Upper lobe of left lung (tissue), 6 donors: ENCODE measurements at places on chromosomes 3 and 15. TPM values are rescaled to one million over a fixed set of nuclear protein-coding genes. Genes with fewer than 3 reads are reported as not detected.

The CPNE4 gene
- total RNA-seq: not detected

The SLC30A4 gene
- 5.9 TPM for total RNA-seq

The CORO2B gene
- 1.7 TPM for total RNA-seq

The CAMKV gene
- total RNA-seq: not detected

The CDV3 gene
- total RNA-seq: 58.3 TPM

The DLL4 gene
- total RNA-seq: 14.2 TPM

The MYL3 gene
- 6.3 TPM for total RNA-seq

The CHD2 gene
- total RNA-seq: 161 TPM

The TPM1 gene
- 343 TPM for total RNA-seq

The ZMYND10 gene
- total RNA-seq: 26.7 TPM

The COL8A1 gene
- total RNA-seq: 80.4 TPM

The PIK3CA gene
- total RNA-seq: 37.6 TPM

The DUOXA2 gene
- not detected for total RNA-seq

The GREM1 gene
- total RNA-seq: 1.1 TPM

The HTR3E gene
- total RNA-seq: not detected
